ENCODE measurements at places on chromosomes 13 and 19.

GRCh38 chr13:106344342-106344741 is 191.1 kb downstream of the EFNB2 start:
- DNase-seq, result no peak

DNA sequence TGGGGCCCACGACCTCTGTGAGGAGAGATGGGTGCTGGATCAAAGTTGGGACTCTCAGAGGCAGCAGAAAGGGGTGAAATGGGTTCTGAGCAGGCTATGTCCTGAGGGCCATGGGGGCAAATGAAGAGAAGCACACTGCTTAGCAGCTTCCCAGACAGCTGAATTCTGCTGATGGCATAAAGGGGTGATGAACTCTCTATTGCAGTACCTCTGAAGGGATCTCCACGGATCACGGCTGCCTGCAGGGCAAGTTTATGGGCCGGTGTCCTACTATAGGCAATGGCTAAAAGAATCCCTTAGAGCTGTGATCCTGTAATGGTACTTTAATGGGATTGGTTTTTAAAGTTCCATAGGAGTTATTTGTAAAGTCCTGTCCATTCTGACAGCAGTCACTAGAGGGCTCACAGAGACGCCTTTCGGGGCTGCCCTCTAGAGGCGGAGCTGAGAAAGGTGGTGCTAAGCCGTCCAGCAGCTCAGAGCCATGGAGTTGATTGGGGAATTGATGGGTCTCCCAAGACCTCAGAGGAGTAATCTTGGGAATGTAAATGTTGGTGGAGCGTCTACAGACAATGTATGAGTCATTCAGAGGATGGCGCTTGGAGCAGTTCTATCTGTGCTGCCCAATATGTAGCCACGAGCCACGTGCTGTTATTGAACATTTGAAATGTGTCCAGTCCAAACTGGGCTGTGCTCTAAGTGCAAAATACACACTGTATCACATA is 287.3 kb downstream of the COG6 start:
- DNase-seq, result peak; percentile 4

DNA sequence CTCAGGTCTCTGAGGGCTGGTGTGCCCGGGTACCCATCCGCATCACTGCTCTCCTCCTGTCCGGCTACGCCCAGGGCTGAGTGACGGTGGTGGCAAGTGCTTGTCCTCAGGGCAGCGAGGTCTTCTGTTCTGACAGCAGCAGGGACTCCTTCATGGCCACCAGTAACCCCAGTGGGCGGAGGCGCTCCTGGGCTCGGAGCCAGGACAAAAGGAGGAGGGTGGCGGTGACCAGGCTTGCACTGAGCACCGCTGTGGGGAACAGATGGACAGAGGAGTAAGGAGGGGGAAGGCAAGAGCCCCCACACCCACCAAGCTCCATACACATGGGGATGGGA is 5.8 kb downstream of the CD320 start:
- DNase-seq, result no peak

- no peak for DNase-seq
Observed at GRCh38 chr13:23687614-23688013, 117.4 kb downstream of the TNFRSF19 start.

DNA sequence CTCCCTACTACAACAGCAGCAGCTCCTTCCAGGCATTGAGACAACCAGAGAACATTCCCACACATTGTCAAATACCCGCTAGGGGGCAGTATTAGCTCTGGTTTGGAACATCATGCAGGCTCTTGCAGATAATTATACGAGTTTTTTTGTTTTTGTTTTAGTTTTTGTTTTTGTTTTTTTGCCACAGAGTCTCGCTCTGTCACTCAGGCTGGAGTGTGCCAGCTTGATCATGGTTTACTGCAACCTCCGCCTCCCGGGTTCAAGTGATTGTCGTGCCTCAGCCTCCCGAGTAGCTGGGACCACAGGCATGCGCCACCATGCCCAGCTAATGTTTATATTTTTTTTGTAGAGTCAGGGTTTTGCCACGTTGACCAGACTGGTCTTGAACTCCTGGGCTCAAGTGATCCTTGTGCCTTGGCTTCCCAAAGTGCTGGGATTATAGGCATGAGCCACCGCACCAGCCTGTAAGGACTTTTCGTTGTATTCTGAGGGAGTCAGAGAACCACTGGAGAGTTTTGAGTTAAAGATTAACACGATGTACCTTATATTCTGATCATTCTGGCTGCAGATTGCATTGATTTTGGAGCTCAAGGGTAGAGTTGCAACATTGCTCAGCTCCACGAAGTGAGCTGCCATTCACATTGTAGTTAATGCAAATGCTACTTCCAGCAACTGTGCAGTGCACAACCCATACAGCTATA is 41.7 kb upstream of the CEACAM20 start:
- DNase-seq, result peak; percentile 66

- DNase-seq, result no peak
Observed at GRCh38 chr13:66940113-66940512, 290.0 kb downstream of the PCDH9 start.

DNA sequence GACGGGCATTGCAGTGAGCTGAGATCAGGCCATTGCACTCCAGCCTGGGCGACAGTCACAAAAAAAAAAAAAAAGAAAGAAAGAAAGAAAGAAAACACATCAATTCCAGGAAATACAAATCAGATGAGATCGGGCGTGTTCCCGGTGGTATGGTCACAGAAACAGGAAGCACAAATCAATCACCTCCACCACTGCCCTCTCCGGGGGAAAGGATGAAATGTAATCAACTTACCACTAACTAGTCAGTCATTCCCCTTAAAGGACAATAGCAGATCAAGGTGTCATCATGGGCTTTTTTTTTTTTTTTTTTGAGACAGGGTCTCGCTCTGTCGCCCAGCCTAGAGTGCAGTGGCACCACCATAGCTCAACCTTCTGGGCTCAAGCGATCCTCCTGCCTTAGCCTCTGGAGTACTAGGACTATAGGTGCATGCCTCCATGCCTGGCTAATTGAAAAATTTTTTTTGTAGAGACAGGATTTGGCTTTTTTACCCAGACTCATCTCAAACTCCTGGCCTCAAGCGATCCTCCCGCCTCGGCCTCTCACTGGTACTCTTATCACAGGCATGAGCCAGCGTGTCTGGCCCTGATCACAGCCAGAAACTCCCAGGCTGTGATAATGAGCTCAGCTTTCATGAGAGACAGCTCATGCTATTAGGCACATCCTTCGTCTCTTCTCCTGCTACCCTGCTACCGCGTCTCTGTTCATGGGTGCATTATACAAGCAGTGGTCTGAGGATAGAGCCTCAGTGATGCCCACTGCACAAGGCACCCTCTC is 6.8 kb upstream of the DPRX start:
- no peak for DNase-seq

DNA sequence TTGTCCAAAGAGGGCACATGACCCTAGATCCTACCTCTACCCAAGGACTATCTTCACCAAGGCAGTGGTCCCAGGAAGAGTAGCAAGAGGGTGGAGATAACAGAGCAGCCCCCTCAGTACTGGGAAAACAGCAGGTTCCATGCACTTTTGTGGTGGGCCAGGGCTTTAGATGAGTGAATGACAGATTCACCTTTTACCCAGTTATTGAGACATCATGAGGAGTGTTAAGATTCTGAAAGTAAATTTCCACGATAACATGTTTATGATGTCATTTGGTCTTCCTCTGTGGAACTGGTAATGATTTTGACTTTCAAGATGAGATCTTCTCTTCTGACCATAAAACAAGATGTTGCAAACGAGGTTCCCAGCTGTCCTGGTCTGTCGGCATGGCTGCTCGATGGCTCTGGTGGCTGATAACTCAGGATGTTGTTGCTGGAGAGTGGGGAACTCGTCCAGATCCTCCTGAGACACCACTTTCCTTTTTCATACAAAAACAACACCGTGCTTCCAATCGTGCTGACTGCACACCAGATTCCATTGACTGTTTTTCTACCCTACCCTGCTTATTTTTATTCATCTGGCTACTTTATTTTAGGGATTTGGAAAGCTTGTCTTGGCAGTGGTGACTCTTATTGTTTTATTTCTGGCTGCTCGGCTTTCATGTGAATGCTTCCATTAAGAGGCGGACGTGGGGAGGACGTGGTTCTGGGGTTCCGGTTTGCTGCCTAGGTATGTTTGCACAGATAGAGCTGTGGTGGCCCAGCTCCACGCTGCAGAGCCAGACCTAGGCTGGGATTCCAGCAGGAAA is 88.5 kb downstream of the LRCH1 start:
- DNase-seq, result no peak
